ENCODE measurements at places on chromosomes 7 and 10.

DNA sequence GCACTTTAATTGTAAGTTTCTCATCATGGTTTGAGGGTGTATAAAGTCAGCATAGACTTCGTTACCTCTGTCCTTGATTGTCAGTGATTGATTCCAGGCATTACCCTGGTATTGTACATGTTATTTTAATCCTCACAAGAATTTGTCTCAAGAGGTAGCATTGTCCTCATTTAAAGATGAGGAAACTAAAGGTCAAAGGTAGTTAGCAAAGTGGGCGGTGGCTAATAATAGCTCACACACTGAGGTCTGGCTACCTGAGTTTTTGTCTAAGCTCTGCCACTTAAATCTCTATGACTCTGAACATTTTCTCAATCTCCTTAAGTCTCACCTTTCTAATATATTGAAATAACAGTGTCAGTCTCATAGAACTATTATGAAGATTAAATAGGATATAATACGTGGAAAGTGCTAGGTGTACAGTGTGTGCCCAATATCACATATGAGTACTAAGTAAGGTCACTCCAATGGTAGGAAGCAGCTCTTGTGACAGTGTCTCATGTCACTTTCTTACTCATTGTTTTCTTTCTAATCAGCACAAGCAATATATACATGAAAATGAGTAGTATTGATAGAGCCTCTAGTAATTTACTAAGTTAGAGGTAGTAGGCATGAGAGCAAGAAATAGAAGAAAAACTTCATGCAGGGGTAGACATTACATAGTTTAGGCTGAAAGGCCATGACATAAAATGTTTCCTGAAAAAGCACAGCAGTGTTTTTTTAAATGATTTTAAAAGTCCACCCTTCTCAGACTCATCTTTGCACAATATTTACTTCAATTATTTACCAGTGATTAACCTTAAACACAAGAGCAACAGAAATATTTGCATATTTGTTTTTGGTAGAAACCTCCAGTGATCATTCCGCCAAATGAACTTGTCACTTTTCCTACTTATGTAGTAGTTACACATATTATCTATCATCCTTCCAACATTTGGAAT, 21.0 kb downstream of the AHR start:
- DNase-seq = no peak

GRCh38 chr7:35530124-35531109, 164.5 kb downstream of the HERPUD2 start:
- no peak for DNase-seq

DNA sequence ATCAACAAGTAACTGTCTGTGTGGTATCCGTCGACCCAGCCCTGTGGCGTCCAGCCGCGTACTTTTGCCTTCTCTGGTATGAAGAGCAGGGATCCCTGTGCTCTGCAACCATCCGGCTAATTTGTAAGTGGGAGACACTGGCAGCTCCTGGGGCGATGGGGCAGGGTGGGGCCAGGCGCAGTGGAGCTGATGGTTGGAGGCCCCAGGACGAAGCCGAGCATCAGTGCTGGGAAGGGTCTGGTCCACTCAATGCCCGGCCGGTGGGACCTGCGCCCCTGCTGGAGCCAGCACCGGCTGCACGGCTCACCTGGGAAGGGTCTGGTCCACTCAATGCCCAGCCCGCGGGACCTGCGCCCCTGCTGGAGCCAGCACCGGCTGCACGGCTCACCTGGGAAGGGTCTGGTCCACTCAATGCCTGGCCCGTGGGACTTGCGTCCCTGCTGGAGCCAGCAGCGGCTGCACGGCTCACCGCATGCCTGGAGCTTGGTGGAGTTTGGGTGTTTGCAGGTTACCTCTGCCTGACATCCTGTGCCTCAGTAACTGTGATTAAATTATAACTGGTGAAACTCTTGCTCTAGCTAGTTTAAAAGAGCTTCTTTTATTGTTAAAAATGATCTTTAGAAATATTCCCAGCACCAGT, 96.1 kb downstream of the NKX6-2 start:
- DNase-seq = no peak

DNA sequence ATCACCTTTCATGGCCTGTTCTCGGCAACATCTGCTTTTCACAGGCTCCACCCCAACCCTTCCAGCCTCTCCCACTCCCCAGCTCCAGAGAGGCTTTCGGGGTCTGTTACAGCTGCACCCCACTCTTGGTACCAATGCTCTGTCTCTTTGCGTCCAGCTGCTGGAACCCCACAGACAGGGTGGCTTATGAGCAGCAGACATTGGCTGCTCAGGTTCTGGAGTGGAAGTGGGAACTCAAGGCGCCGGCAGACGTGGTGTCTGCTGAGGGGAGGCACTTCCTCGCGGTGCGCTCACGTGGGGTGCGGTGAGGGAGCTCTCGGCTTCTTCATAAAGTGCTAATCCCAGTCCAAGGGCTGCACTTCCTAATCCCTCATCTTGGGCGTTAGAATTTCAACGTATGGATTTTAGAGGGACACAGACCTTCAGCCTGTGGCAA, 185.7 kb downstream of the ELFN1 start:
- DNase-seq = no peak

DNA sequence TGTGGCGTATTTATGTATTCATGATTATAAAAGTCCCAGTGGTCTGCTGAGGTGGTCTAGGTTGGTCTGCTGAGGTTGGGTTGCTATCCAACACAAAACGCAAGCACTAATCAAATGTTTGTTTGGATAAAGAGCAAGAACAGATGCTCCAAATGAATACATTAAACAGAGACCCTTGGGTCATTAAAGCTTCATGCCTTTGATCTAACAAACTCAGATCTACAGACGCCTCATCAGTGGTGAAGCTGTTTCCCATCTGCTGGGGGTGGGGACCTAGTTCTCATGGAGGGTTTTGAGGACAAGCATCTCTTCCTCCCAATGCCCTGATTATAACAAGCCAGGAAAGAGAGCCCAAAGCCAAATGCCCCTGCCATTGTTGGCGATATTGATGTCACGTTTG, 786.7 kb downstream of the NRG3 start:
- no peak for DNase-seq

- peak; percentile 87 for DNase-seq
Observed at GRCh38 chr10:4006051-4006450, 221.0 kb upstream of the KLF6 start.

GRCh38 chr7:157445956-157446295, 109.1 kb downstream of the DNAJB6 start:
- DNase-seq = no peak

GRCh38 chr10:7075110-7075509, 335.7 kb downstream of the SFMBT2 start:
- no peak for DNase-seq

- no peak for DNase-seq
Observed at GRCh38 chr10:661597-662222, 27.8 kb downstream of the DIP2C start.

DNA sequence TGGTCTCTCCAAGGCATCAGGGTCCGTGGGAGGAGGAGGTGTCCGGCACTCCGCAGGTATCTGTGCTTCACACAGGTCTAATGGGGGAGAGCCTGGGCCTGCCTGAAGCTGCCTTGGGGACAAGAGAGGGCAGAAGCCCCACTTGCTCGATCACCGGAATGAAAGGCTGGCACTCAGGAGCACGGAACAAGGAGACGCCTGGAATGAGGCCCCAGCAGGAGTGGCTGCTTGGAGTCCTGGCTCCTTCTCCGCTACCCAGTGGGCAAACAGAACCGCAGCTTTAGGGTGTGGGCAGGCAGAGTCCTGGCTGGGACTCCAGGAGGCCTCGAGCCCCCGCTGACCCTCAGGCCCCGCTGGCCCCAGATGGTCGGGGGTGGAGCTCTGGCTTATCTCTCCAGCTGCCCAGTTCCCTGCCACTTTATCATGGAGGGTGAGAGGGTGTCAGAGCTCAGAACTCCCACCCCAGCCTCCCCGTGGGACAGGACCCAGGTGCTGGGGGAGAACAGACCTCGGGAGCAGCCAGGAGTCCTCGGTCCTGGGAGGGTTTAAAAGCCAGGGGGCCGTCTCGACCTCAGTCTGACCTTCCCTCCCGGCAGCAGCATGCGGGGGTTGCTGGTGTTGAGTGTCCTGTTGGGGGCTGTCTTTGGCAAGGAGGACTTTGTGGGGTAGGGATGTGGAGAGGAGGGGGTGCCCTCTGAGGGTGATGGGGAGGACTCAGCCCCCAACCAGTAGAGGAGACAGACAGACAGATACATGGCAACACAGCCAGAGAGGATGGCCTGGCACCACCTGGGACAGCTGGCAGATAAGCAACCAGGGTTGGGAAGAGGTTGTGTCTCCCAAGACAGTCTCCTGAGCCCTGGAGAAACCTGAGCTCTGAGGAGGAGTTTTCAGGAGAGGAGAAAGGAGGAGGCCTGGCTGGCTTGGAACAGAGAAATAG, at the start of gene CPA1:
CPA1 (plus strand) TSS at position 574 of the 940 bp plus-strand sequence; CDS start at position 601, 27 bp downstream.
- no peak for DNase-seq

GRCh38 chr7:73612598-73613269, 11.6 kb downstream of the MLXIPL start:
- DNase-seq = peak; percentile 31

- DNase-seq = no peak
Observed at GRCh38 chr7:4127909-4128560, 554.1 kb upstream of the FOXK1 start.

- no peak for DNase-seq
Observed at GRCh38 chr7:102992509-102992937, 79.7 kb downstream of the LRRC17 start.

DNA sequence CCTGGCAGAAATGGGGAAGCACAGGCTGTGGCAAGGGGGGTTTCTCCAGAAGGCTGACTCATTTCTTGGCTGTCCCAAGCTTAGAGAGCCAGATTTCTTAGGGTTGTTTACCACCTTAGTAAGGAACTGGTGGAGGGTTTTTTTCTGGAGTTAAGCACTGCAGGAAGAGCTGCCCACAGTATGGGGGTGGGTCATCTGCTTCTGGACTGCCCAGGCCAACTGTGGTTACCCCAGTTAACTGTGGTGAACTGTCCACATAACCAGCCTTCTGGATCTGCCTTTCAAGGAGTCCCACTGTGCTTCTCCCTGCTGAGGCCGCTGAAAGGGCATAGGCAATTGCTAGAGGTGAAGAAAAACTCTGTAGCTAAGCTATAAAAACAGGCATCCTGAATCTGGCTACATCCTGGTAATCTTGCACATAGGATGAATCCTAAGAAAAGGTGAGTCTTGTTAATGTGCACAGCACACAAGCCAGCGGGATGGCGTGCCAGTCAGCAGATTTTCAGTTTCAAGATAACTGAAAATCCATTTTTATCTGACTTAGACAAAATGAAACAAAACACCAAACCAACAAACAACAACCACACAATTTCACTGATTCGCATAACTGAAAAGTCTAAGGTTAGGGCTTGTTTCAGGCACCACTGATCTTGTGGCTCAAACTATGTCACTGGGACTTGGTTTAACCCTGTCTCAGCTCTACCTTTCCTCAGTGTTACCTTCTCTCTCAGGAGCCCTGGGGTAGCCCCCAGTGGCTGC, 21.6 kb upstream of the TSPAN33 start:
- DNase-seq = peak; percentile 96

GRCh38 chr10:121911421-121911697, 16.5 kb downstream of the ATE1 start:
- DNase-seq = no peak

- no peak for DNase-seq
Observed at GRCh38 chr10:109740436-109740835, 182.9 kb downstream of the XPNPEP1 start.

GRCh38 chr7:150580638-150581394, 13.6 kb downstream of the GIMAP4 start:
- DNase-seq = no peak

GRCh38 chr7:11480143-11480542, 351.9 kb downstream of the THSD7A start:
- peak; percentile 21 for DNase-seq

GRCh38 chr7:130322615-130323014, 22.0 kb upstream of the CPA5 start:
- DNase-seq = no peak

DNA sequence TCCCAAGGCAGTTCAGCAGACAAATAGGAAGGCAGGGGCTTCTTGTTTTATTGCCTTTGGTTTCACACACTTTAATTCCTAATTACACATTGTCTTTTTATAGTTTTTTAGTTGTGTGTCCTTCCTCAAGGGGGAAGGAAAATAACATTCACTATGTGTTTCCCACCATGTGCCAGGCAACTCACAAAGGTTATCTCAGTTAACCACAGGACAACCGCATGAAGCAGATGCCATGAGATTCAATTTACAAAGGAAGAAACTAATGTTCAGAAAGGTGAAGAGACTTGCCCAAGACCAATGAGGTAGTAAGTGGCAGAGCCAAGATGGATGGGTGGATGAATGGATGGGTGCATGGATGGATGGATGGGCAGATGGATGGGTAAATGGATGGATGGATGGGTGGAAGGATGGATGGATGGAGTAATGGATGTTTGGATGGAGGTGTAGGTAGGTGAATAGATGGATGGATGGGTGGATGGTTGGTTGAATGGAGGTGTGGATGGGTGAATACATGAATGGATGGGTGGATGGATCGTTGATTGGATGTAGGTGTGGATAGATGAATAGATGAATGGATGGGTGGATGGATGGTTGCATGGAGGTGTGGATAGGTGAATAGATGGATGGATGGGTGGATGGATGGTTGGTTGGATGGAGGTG, 77.9 kb downstream of the ARHGAP22 start:
- no peak for DNase-seq

DNA sequence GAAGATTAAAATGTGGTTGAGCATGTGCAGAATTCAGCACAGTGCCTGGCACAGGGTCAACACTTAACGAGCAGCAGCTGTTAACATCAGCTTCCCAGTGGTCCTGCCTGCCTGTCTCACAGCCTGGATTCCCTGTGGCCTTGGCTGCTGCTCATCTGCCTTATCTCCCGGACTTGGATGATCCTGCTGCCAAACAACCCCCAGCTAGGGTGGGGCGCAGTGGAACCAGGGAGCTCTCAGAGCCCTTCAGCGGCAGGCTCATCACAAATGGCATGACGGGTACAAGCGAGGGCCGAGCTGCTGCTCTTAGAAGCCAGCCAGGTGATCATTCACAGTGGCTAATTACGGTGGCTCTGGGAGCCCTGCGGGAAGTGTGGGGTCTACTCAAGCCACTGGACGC, 13.0 kb upstream of the SMARCD3 start:
- no peak for DNase-seq
